ENCODE measurements at places on chromosomes 16 and 17. TPM values are rescaled to one million over a fixed set of nuclear protein-coding genes. Genes with fewer than 3 reads are reported as not detected.

The CCDC200 gene
- polyA plus RNA-seq: 15.8 TPM

The SHISA6 gene
- 9.5 TPM for polyA plus RNA-seq

The ATP2A3 gene
- polyA plus RNA-seq: 4.1 TPM

The CMTR2 gene
- polyA plus RNA-seq: 29.5 TPM

DNA sequence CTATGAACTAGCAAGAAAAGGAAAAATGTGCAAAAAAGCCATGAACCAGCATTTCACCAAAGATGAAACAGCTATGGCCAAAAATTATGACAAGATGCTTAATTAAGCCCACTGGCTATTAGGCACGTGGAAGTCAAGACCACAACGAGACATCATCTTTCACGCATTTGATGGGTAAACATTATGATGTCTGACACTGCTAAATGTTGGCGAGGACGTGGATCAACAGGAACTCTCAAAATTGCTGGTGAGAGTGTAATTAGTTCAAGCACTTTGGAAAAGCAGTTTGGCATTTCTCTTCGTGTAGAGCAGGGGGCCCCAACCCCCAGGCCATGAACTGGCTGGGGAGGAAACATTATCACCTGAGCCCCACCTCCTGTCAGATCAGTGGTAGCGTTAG is 39.6 kb upstream of the ADGRG1 start:
- no peak for DNase-seq

GRCh38 chr17:18950944-18951905 is 740 bp upstream of the SLC5A10 start:
- DNase-seq: no peak

- no peak for DNase-seq
Measured at GRCh38 chr16:86693033-86693432, 114.7 kb downstream of the FOXL1 start.

- DNase-seq: no peak
Measured at GRCh38 chr16:85750827-85751697, at the start of gene C16orf74. Gene C16orf74 (minus strand): TSS chr16:85751096. CDS start chr16:85735217, 15,879 bp downstream.

DNA sequence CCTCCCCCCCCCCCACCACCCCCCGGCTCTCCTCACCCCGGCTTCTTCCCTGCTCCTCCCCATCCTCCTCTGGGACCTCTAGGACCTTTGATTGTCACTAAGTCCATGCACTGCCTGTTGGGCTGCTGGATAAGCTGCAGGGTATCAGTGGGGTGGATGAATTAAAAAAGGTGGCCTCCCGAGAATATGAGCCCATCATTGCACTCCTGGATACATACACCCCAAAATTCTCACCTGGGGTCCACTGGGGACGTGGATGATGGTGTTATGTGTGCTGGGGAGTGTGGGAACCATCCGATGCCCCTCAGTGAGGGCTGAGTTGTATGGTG is 88.8 kb downstream of the IRF8 start:
- DNase-seq: no peak

- DNase-seq: peak; percentile 72
Measured at GRCh38 chr16:85360323-85361277, 248.3 kb upstream of the CIBAR2 start.

DNA sequence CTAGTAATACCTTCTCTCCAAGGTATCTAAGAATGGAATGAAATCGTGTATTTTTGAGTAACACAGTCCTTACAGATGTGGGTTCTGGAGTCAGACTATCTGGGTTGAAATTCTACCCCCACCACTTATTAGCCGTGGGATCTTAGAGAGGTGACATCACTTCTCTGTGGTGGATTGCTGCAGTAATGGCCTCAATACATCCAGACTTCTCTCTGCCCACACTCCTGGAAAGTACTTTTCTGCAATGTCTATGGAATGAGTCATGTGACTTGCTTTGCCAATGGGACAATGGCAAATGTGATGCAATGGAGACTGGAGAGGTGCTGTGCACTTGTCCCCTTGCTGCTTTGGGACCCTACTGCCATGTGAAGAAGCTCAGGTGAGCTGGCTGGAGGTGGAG is 418.2 kb downstream of the HAPSTR1 start:
- DNase-seq: no peak

DNA sequence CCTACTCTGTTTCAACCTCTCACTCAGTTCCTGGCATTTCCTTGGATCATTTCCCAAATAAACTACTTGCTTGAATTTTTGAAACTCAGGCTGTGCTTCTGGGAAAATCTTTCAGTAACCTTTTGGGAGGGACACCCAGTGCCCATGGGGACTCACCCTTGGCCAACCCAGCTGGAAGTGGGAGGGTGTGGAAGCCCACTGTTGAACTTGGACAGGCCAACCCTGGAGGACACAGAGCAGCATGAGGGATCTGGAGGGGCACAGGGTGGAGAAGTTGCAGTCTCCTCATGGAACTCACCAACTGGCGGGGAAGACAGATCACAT is 11.2 kb downstream of the RTN4RL1 start:
- no peak for DNase-seq

- DNase-seq: peak; percentile 79
Measured at GRCh38 chr17:55717898-55718735, 4.5 kb downstream of the TMEM100 start.

GRCh38 chr16:11253009-11253994 is 2.7 kb downstream of the SOCS1 start:
- DNase-seq: no peak

- no peak for DNase-seq
Measured at GRCh38 chr17:45430738-45431530, 1.7 kb downstream of the ARHGAP27 start.

- DNase-seq: no peak
Measured at GRCh38 chr17:32861981-32862380, 14.9 kb downstream of the MYO1D start.

Measured in muscle of back (tissue), 13 donors.